SK-N-MC (cell line): ENCODE measurements at places on chromosomes 1 and 21.

GRCh38 chr1:21741206-21741605 lies 41.7 kb downstream of the USP48 start:
- DNase-seq = no peak

- DNase-seq = no peak
These were observed 464.2 kb upstream of the DAB1 start for GRCh38 chr1:57887964-57888491.

GRCh38 chr1:240314845-240315801 lies 223.4 kb downstream of the FMN2 start:
- DNase-seq = no peak

GRCh38 chr1:159867664-159868026 lies 5.2 kb upstream of the VSIG8 start:
- DNase-seq = no peak

GRCh38 chr1:191508239-191508638 lies 650.0 kb upstream of the RGS18 start:
- no peak for DNase-seq

DNA sequence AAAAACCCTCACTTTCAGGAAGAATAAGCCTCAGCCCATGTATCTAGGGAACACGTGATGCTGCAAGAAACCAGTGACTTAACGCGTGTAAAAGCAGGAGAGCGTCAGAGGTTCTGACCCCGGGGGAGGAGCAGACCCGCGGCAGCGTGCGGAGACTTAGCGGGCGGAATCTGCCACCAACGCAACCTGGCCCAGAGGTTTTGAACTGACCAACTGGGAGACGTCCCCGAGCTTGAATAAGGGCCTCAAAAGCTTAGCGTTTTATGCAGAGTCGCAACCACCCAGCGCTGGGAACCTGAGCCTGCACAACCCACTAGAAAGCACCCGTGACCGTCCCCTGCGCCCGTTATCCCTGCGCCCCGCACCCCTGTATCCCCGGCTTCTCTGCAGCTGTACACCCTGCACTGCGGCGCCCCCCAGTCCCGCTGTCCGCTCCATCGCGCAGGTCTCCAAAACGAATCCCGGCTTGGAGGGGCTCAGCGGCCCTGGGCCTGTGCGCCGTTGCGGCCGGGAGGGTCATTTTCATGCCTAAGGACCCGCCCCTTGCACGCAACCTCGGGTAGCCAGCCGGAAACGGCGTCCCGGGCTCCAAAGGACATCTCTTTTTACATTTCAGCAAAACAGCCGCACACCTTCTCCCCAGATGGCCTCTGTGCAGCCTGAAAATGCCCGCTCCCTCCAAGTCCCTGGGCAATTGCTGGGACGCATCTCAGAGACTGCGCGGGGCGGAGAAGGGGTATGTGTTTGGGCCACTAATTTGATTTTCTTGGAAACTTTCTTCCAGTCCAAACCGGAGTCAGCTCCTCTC lies 29.4 kb upstream of the TRIM17 start:
- DNase-seq = no peak

GRCh38 chr1:223030871-223031400 lies 112.1 kb downstream of the TLR5 start:
- DNase-seq = no peak

DNA sequence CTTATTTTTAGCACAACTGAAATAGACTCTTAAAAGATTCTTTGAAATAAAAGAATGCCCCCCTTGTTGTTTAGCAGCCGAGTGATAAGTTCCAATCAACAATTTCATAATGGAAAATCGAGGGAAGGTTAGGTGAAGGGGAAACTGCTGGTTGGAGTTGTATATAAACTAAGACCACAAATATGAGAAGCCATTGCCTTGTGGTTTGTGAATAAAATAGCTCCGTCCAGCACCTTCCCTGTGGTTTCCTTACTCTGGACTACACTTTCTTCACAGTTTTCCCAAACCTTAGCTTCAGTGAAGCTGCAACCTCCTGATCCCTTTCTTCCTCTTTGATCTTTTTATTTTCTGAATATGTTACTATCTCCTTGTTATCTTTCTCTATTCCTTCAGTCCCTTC lies 6.7 kb upstream of the RAB3GAP2 start:
- no peak for DNase-seq

DNA sequence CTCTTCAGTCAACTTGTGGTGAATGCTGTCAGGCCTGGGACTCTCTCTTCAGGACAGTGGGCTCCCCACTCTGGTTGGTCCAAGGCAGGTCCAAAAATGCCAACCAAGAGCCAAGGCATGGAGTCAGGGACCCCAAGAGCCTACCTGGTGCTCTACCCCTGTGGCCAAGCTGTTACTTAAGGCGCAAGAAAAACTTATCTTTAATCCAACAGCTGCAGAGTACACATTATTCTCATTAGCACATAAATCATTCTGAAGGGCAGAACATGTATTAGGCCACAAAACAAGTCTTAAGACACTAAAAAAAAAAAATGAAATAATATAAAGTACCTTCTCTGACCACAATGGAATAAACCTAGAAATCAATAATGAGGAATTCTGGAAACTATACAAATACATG lies 65.7 kb downstream of the FAF1 start:
- no peak for DNase-seq

GRCh38 chr21:35508139-35508888 lies 459.2 kb upstream of the RUNX1 start:
- no peak for DNase-seq

GRCh38 chr1:229619002-229619401 lies 6.9 kb downstream of the TAF5L start:
- no peak for DNase-seq

DNA sequence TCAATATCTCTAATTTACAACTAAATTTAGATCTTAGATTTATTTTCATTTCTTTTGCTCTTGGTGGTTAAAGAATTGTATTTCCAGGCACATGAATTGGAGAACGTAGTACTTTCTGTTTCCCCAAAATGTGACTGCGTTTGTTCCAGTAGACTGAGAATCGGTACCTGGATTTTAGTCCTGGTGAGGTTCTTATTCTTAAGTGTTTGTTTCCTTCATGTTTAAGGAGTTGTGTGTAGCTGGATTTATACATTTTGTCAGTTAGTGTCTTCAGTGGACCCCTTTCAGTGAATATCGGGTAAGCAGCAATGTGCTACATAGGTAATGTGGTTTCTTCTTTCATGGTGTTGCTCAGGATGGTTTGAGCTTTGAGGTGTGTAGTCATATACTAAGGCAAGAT lies 6.8 kb downstream of the MIER1 start:
- DNase-seq = no peak

GRCh38 chr1:23628951-23629387 lies 62.6 kb upstream of the RPL11 start:
- no peak for DNase-seq

- DNase-seq = no peak
These were observed 7.4 kb upstream of the LRRN2 start for GRCh38 chr1:204692841-204693356.

DNA sequence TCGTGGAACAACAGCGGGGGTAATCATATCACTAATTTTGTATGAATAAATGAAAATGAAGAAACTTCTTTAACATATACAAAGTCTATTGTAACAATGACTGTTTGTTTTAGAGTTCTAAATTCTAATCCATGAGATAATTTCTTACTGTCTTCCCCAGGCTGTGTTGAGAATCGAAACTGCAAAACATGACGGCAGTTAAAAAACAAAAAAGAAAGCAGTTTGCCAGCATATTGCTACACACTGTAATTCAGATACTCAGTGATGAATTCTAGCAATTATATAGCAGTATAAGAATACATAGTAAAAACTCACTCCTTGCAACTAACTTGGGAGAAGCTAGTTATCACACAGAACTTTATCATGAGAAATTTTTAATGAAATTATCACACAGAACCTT lies 22.1 kb downstream of the INSL5 start:
- no peak for DNase-seq

DNA sequence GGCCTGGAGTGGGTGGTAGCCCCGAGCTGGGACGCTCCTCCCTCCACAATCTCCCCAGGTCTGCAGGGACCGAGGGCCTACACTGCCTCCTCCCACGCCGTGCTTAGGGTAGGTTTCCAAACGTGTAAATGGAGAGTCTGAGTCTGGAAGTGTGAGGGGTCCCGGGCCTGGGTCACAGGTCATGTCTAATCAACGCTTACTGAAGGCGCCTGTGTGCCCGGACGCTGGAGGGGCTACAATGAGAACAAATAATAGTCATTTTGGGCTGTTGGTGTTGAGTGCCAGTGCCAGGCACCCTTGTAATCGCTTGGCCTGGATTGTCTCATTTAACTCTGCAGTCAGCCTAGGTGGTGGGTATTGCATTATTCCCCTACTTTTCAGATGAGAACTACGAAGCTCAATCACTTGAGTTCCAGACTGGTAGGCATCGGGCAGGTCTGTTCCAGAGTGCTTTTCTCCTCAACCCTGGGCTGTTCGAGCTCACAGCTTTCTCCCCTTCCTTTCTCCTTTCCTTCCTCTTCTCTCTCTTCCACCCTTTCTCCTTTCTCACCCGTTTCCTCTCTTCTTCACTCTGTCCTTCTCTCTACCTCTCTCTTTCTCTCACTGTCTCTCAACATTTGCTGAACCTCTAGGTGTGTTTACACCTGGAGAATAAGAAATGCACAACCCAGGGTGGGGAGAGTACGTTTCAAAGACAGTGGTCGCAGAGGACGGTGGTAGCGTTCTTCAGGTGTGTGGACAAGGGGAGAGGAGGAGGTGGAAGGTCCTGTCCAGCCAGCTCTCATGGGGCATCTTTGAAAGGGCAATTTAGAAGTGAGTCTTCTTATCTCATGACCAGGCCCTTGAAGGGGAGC lies 883 bp downstream of the SLC66A1 start:
- no peak for DNase-seq

DNA sequence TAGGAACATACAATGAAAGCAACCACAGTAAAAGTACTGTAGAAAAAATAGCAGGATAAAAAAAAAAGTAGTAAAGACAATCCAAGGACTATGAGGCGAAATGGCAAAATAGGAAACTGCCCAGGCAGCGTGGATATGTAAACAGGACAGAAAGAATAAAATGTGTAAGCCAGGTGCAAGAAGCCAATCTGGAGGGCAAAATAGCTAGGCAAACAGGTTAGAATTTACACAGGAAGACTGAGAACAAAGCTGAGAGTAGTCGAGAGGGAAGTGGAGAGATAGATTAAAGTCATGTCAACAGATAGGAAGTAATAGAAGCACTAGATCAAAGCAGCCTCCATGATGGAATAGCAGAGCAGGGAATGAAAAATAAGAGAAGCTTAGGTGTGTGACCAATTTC lies 124.2 kb upstream of the B3GALT2 start:
- no peak for DNase-seq

- no peak for DNase-seq
These were observed 70.7 kb downstream of the ACBD6 start for GRCh38 chr1:180431683-180432082.

DNA sequence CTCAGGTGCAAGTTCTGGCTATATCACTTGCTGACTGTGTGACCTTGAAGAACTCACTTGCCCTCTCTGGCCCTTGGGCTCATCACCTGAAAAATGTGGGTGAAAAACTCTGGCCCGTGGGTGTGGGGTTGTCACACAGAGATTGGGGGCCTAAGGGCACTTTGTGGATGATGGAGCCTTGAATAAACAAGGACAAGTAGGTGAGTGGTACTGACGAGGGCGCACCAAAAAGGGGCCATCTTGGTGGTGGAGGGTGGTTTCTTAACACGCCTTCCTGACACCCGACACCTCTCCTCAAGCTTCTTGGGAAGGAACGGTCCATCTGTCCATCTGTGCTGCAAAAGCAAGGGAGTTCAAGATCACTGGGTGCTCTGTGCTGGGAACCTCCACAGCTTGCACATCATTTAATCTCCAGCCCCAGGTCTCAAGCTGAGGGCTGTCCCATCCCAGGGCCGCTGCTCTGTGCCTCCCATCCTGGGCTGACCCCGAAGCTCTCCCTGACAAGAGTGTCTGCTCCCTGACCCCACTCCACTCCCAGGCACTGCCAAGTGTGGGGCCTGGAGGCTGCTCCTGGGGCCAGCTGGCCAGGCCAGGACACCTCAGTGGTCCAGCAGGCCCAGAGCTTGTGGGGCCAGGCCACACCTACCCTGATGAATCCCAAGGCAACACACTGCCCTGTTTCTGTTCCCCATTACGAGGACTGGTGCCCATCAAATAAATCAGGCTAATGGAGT lies 97.3 kb downstream of the GLIS1 start:
- no peak for DNase-seq

GRCh38 chr1:212437179-212437798 lies 4.6 kb downstream of the NENF start:
- no peak for DNase-seq

- DNase-seq = no peak
These were observed 404.0 kb upstream of the VAMP3 start for GRCh38 chr1:7366955-7367665.

DNA sequence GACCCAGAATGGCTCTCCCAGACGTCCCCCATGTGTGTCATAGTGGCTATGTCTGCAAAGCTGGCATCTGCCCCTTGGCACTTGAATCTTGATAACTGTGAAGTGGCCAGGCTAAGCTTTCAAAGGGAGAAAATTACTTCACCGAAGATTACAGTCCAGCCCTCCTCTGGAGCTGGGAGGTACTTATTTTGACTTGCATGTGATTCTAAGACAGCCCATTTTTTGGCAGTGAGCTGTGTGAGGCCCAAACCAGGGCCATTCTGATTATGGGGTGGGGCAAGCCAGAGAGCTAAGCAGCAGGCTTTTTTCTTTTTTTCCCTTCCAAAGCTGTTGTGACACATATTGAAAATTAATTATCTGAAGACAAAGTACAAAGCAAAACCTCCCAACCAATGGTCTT lies 42.1 kb upstream of the C8B start:
- DNase-seq = no peak

GRCh38 chr1:169160845-169161495 lies 54.5 kb downstream of the ATP1B1 start:
- no peak for DNase-seq

DNA sequence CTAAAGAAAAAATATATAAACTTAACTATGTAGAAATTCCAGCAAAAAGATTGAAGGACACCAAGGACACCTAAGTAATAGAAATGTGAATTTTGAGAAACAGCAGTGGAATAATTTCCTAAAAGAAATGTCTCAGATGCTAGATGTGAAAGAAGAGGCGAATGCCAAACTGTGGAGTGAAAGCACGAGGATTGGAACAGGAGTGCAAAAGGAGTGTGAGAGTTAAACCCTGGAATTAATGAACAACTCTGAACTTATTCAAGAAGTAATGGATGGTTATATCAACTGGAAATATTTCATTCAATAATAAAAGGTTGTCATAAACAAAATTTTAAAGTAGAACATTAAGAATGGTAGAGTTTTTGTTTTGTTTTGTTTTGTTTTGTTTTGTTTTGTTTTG lies 78.5 kb upstream of the SGIP1 start:
- DNase-seq = no peak

DNA sequence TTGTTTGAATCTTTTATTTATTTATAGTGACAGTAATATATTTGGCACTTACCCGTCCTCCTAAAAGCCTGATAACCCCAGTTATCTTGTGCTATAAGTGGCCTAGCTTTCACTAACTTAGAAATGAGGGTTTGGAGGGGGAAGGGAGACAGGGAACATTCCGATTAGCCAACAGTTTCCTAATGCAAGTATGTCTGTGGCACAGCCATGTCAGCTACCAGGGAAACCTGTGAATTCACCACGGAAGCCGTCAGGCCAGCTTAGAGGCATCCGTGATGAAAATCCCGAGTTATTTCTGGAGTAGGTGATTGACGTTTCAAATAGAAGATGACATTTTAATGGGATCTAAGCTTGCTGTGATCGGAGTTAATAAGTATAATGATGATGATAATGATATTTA lies 39.4 kb upstream of the BCL10 start:
- DNase-seq = no peak
